Subcutaneous preadipocyte (primary cell): ENCODE measurements at places on chromosomes 5 and 9. TPM values are rescaled to one million over a fixed set of nuclear protein-coding genes. Genes with fewer than 3 reads are reported as not detected.

LARP1 gene
- total RNA-seq = 113 and 173 TPM in 2 replicates

ACSL6 gene
- not detected in 2 replicates for total RNA-seq

SLC34A1 gene
- not detected in 2 replicates for total RNA-seq

HDAC3 gene
- total RNA-seq = 42.3 and 55.7 TPM in 2 replicates

GALT gene
- total RNA-seq = 23.5 and 33.4 TPM in 2 replicates

RNF224 gene
- not detected in 2 replicates for total RNA-seq

DOCK8 gene
- under 0.01 and 0.59 TPM in 2 replicates for total RNA-seq

PCDHGB3 gene
- 2.2 and 2.9 TPM in 2 replicates for total RNA-seq

RNF208 gene
- total RNA-seq = not detected in 2 replicates

PCSK5 gene
- 4.8 and 9.8 TPM in 2 replicates for total RNA-seq

BTNL8 gene
- total RNA-seq = not detected in 2 replicates

SH2D3C gene
- 0.37 TPM in 1 of 2 replicates, not detected in the other for total RNA-seq

C9orf50 gene
- not detected in 2 replicates for total RNA-seq

ANKRD18B gene
- total RNA-seq = not detected in 2 replicates

SPATA31D4 gene
- total RNA-seq = not detected in 2 replicates

DBH gene
- not detected in 2 replicates for total RNA-seq

STARD4 gene
- 68.3 and 99.1 TPM in 2 replicates for total RNA-seq

GRIN1 gene
- not detected in 2 replicates for total RNA-seq

SEC16A gene
- total RNA-seq = 26.1 and 34.8 TPM in 2 replicates

TICAM2 gene
- total RNA-seq = 6.1 and 6.2 TPM in 2 replicates

NUTM2G gene
- total RNA-seq = not detected in 2 replicates

MLANA gene
- total RNA-seq = 0.20 TPM in 1 of 2 replicates, not detected in the other

BRINP1 gene
- total RNA-seq = 1.6 and 4.0 TPM in 2 replicates

NMRK1 gene
- total RNA-seq = 9.6 and 14.3 TPM in 2 replicates

NEURL1B gene
- total RNA-seq = 0.20 and 0.37 TPM in 2 replicates

SLC45A2 gene
- total RNA-seq = 0.20 and 0.37 TPM in 2 replicates

OR1Q1 gene
- not detected in 2 replicates for total RNA-seq

CCL27 gene
- total RNA-seq = not detected in 2 replicates

HAPLN1 gene
- total RNA-seq = not detected in 2 replicates

PCDHB11 gene
- total RNA-seq = 0.37 TPM in 1 of 2 replicates, not detected in the other

IDNK gene
- total RNA-seq = 3.3 and 3.9 TPM in 2 replicates

ATP10B gene
- total RNA-seq = not detected in 2 replicates

PCDHA11 gene
- total RNA-seq = under 0.01 TPM in 1 of 2 replicates, not detected in the other

SLC25A48 gene
- total RNA-seq = not detected in 2 replicates

SEMA4D gene
- 0.37 and 0.39 TPM in 2 replicates for total RNA-seq
